ENCODE measurements at places on chromosomes 6 and 20. TPM values are rescaled to one million over a fixed set of nuclear protein-coding genes. Genes with fewer than 3 reads are reported as not detected.

DNA sequence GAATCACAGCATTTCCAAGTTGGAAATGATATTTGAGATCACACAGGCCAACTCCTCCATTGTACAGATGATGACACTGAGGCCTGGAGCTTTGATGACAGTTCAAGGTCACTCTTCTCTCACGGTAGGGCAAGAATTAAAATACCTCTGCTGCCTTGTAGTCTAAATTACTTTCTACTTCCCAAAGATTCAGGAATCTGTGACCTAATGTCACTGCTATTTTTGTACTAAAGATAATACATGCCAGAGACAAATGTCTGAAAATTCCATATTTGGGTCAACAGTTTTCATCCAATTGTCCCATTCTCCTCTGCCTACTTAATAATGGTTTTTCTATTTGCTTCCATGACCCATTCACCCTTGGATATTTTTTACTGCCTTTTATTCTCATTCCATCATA is 160.0 kb downstream of the SOD2 start:
- DNase-seq, result no peak

- DNase-seq, result no peak
These were observed 174.1 kb downstream of the ZFAND3 start for GRCh38 chr6:37993596-37993995.

DNA sequence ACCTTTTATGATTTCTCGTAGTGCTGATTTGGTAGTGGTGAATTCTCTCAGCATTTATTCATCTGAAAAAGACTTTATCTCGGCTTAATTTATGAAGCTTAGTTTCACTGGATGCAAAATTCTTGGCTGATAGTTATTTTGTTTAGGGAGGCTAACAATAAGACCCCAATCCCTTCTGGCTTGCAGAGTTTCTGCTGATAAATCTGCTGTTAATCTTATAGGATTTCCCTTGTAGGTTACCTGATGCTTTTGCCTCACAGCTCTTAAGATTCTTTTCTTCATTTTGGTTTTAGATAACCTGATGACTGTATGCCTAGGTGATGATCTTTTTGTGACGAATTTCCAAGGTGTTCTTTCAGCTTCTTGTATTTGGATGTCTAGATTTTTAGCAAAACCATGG is 388.7 kb downstream of the UTRN start:
- DNase-seq, result no peak

DNA sequence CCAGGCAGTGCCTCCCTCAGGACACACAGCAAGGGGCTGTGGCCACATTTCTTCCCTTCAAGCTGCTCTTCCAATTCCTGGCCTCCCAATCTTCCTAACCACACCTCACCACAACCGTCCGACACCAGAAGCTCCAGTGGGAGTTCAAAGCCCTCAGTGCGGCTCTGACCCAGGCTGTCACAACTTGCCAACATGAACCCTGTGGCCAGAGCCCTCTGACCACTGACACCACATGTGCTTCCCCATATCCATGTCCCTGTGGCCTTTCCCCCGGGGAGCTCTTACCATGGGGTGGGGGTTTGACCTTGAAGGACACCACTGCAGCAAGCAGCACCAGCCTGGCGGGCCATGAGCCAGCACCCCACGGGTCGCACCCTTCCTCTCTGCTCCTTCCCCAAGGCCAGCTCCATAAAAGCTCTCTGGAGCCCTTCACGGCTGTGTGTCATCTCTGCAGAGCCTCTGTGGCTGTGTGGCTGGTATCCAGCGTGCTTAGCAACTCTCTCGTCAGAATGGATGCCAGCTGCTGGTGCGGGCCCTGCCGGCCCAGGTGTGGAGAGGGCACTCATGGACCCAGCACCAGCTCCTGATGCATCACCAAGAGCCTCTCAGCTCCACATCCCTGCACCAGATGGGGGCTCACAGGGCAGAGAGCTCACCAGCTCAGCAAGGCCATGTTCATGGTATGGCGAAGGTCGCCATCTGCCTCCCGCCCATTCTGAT is 106.1 kb downstream of the PSMB1 start:
- no peak for DNase-seq

TREML2 gene
- not detected for polyA plus RNA-seq

FAM229B gene
- 77.1 TPM for polyA plus RNA-seq
